ENCODE measurements at places on chromosomes 2 and 18.

GRCh38 chr2:103165836-103166235 is 404.0 kb downstream of the TMEM182 start:
- DNase-seq, result no peak

GRCh38 chr2:71618327-71619113 is 165.2 kb downstream of the DYSF start:
- no peak for DNase-seq

GRCh38 chr2:207718521-207718920 is 7.1 kb downstream of the CCNYL1 start:
- DNase-seq, result no peak

- no peak for DNase-seq
Measured at GRCh38 chr18:3514312-3515216, 64.6 kb downstream of the TGIF1 start.

- DNase-seq, result no peak
Measured at GRCh38 chr18:77178559-77178958, 46.0 kb upstream of the MBP start.

DNA sequence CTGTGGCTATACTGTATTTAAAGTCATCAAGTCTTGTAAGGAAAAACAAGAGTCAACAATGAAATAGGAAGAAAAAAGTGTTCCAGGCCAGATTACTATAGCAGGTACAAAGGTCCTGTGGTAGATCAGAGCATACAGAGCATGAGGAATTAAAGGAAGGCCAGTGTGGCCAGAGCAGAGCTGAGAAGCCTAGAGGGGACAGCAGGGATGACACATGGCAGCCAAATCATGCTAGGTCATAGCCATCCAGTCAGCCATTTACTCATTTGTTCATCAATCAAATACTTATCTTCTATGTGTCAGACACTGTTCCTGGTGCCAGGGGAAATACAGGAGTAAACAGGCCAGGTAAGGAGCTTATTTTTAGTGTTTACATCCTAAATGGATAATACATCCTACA is 24.3 kb downstream of the ADD2 start:
- DNase-seq, result no peak

DNA sequence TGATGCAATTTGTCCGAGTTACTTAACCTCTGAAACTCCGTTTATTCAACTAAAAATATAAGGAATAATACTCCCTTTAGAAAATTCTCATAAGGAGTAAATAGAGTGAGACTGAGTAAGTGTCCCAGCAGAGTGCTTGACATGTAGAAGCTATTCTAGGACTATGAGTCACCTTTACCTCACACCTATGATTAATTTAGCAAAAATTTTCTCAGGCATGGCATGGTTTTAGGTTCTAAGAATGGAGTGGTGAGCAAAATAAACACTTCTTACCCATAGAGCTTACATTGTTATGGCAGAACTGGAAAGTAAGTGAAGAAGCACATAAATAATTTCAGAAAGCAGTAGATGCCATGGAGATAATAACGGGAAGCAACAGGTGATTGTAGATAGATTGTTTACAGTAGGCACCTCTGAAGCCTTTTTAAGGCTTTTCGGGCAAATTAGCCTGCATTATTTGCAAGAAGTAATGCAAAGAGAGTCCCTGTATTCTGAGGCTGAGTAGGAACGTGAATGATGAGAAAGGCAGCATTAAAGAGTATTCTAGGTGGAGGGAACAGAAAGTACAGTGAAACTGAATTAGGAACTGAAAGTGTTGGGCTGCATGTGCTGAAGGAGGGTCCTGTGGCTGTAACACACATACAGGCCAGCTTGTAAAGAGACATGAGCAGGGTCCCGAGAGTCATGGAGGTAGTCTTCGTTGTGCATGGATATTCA is 209.2 kb downstream of the ZNF407 start:
- no peak for DNase-seq
